ENCODE measurements at places on chromosomes 7 and 10.

DNA sequence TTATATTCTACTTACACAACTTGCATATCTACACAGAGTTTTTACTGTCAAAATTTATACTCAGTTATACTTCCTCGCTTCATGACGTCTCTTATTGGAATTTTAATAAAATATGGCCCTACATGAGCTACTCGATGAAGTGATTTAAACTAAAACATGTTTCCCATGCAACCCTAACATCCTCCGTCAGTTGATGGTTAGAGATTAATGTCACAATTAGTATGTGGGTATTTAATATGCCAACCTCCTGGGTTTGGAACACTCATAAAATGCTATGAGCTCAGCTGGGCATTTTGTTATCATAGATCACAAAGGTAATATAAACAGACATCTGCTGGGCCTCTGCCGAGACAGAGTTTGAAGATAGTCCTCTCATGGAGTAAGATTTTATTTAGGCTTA is 66.5 kb downstream of the GNAT3 start:
- peaks cover 7% of the 10 kb centered on the region for H3K27me3 ChIP-seq
- H3K36me3 ChIP-seq, result no peaks in the 10 kb centered on the region
- no peak overlapping the region for H3K27ac ChIP-seq
- DNase-seq, result no peak
- H3K4me1 ChIP-seq, result no peaks in the 10 kb centered on the region
- H3K4me3 ChIP-seq, result no peak overlapping the region

DNA sequence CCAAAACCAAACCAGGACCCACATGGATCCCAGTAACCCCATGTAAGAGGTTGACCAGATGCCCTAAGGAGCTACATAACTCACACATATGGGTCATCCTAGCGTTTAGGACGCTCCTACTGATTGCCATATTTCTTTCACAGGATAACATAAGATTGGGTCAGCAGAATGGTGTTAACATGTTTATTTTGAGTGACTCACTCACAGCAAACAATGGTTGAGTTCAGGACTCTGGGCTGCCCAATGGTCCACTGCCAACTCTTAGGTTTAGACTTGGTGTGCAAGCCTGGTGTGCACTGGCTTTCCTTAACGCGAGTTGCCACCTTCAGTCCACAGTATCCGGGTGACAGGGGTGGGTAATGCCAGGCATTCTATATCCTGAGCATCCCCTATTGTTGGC is 211.5 kb downstream of the GPAM start:
- H3K4me1 ChIP-seq, result no peaks in the 10 kb centered on the region
- no peak for DNase-seq
- H3K36me3 ChIP-seq, result no peaks in the 10 kb centered on the region
- no peaks in the 10 kb centered on the region for H3K27me3 ChIP-seq
- no peak overlapping the region for H3K4me3 ChIP-seq

- H3K27me3 ChIP-seq, result peaks cover 18% of the 10 kb centered on the region
- no peaks in the 10 kb centered on the region for H3K4me1 ChIP-seq
- no peak overlapping the region for H3K27ac ChIP-seq
- no peak for DNase-seq
Observed at GRCh38 chr10:51083356-51083853, 9.1 kb downstream of the PRKG1 start.

GRCh38 chr7:16644636-16645592 is 640 bp downstream of the ANKMY2 start:
- H3K36me3 ChIP-seq, result no peaks in the 10 kb centered on the region
- peak overlapping the region; percentile 99 for H3K27ac ChIP-seq
- no peaks in the 10 kb centered on the region for H3K27me3 ChIP-seq
- peak; percentile 56 for DNase-seq

- no peak overlapping the region for H3K4me3 ChIP-seq
- no peaks in the 10 kb centered on the region for H3K36me3 ChIP-seq
- DNase-seq, result no peak
- peaks cover 40% of the 10 kb centered on the region for H3K27me3 ChIP-seq
- H3K27ac ChIP-seq, result no peak overlapping the region
Observed at GRCh38 chr7:116687801-116688201, 15.8 kb downstream of the MET start.

GRCh38 chr7:109695419-109695818 is 1125.7 kb downstream of the DNAJB9 start:
- DNase-seq, result no peak
- no peaks in the 10 kb centered on the region for H3K4me1 ChIP-seq
- no peaks in the 10 kb centered on the region for H3K27me3 ChIP-seq
- no peaks in the 10 kb centered on the region for H3K36me3 ChIP-seq
- H3K4me3 ChIP-seq, result no peak overlapping the region

DNA sequence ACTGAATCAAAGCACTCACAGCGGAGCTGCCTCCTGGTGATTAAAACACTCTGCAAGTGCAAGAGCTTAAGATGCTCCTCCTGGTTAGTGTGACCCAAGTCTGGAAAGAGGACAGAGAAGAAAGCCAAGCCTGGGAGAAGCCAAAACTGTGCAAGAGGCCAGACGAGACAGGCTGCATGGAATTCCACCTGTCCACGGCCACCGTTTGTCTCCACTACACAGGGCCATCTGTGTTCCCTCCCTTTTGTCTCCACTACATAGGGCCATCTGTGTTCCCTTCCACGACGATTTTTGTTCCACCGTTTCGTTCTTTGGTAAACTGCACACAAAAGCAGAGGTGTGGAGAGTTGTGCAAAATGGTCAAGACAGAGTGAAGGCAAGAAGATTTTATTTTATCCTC is 233.0 kb downstream of the DIP2C start:
- H3K4me1 ChIP-seq, result peaks cover 36% of the 10 kb centered on the region
- no peak for DNase-seq

DNA sequence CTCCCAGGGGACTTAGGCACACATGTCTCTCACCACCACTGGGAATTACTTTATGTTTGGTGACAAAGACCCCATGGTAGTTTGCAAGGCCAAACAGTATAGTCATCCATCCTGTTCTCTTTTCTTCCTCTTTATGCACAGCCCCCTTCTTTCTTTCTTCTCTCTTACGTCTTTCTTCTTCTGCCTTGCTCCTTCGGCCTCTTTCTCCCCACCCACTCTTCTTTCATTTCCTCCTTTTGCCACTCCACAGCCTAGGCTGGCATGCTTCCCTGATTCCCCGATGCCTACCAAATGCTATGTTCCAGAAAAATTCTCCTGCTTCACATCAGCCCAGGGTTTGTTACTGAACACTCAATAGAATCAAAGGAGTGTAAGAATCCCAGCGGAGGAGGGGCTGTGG is 62.4 kb upstream of the MKLN1 start:
- H3K27ac ChIP-seq, result no peak overlapping the region
- H3K27me3 ChIP-seq, result peaks cover 3% of the 10 kb centered on the region
- no peak overlapping the region for H3K4me3 ChIP-seq
- H3K4me1 ChIP-seq, result no peaks in the 10 kb centered on the region
- DNase-seq, result no peak

DNA sequence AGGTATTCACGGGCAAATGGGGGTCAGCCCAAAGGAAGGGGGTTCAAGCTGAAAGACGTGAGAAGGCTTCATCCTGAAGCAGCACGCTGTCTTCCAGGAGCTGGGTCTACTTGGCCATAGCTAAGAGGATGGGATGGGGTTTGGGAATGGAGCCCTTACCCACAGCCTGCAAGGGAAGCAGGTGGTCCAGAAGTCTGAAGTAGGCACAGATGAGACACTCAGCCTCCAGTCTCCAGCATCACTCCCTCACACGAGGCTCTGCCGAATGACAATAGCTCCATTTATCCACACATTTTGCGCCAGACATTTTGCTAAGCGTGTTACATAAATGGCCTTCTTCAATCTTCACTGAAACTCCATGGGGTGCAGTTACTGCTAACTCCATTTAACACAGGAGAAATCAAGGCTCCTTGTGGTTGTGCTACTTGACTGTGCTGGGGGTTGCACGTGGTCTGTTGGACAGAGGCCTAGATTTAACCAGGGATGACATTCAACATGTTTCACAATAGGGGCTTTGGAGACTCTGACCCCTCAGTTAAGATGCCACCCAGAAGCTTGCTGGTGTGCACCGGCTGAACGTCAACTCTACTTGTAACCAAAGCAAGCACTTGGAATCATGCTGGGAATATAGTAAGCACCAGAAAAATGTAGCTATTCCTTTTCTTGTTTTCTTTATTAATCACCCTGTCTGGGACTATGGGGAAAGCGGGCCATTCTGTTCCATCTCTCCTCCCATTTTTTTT is 85.3 kb downstream of the FAM241B start:
- H3K4me3 ChIP-seq, result no peak overlapping the region
- no peaks in the 10 kb centered on the region for H3K36me3 ChIP-seq
- H3K27me3 ChIP-seq, result peaks cover 4% of the 10 kb centered on the region
- no peak for DNase-seq
- H3K27ac ChIP-seq, result no peak overlapping the region

DNA sequence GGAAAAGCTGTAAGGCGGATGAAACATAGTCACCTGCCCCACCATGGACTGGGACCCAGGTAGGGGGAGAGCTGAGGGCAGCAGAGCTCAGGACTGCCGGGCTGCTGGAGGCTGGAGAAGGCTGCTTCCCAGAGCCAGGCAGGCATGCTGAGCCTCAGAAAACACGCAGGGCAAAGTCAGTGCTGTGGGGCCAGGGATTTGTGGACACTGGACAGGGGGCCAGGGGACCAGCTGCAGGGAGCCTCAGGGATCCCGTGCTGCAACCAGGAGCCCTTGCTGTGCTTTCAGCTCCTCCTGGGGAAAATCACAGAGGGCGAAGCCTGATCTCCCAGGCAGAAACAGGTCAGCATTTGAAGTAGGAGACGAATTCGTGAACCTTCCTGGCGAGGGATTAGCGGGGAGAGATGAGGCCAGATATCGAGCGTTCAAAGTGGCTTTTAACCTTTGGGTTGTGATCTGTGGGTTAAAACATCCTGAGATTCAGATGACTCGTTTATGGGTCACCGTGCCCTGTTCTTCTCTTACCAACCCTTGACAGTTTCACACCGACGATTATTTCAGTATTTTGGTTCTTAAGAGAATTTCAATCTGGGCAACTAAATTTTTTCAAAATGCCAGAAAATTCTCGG is 85.6 kb upstream of the SHH start:
- peaks cover 10% of the 10 kb centered on the region for H3K36me3 ChIP-seq
- H3K4me3 ChIP-seq, result no peak overlapping the region
- H3K27me3 ChIP-seq, result peaks cover 3% of the 10 kb centered on the region
- DNase-seq, result no peak
- no peaks in the 10 kb centered on the region for H3K4me1 ChIP-seq

- H3K27me3 ChIP-seq, result no peaks in the 10 kb centered on the region
- no peak overlapping the region for H3K4me3 ChIP-seq
- H3K27ac ChIP-seq, result no peak overlapping the region
- no peaks in the 10 kb centered on the region for H3K4me1 ChIP-seq
- no peak for DNase-seq
- H3K36me3 ChIP-seq, result peaks cover 14% of the 10 kb centered on the region
Observed at GRCh38 chr10:18542832-18543231, 108.6 kb downstream of the NSUN6 start.

GRCh38 chr7:24587853-24588252 is 14.6 kb downstream of the PALS2 start:
- no peaks in the 10 kb centered on the region for H3K36me3 ChIP-seq
- H3K4me1 ChIP-seq, result peaks cover 18% of the 10 kb centered on the region
- no peak overlapping the region for H3K4me3 ChIP-seq

- no peak for DNase-seq
- peak overlapping the region; percentile 83 for H3K27ac ChIP-seq
- peak overlapping the region; percentile 55 for H3K4me3 ChIP-seq
- peaks cover 88% of the 10 kb centered on the region for H3K4me1 ChIP-seq
- H3K27me3 ChIP-seq, result no peaks in the 10 kb centered on the region
Observed at GRCh38 chr7:131026297-131027000, 292.4 kb upstream of the KLF14 start.

DNA sequence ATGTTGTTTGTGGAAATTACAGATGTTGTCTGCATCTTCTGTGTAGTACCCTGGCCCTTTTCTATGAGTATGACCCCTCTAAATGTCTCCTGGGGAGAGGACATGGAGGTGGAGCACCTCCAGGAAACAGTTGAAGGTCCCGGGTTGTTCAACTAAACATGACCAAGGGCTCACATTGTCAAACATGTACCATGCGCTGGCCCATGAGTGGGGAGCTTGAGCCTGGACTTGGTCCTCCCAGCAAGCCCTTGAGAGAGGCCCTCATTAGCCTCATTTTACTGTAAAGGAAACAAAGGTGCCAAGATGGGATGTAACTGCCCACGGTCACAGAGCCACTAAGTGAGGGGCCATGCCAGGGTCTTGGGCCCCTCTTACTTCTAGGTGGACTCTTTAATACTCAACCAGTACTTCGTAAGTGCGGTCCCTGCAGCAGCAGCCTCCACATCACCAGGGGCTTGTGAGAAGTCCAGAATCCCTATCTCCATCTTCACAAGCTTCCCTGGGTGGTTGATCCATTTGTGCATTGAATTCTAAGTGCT is 31.2 kb downstream of the C10orf71 start:
- H3K36me3 ChIP-seq, result peaks cover 7% of the 10 kb centered on the region
- H3K27ac ChIP-seq, result no peak overlapping the region
- H3K4me3 ChIP-seq, result no peak overlapping the region
- peaks cover 6% of the 10 kb centered on the region for H3K4me1 ChIP-seq

GRCh38 chr10:37479469-37479868 is 354.1 kb downstream of the ANKRD30A start:
- H3K27me3 ChIP-seq, result no peaks in the 10 kb centered on the region
- no peak overlapping the region for H3K4me3 ChIP-seq
- H3K27ac ChIP-seq, result no peak overlapping the region
- no peaks in the 10 kb centered on the region for H3K4me1 ChIP-seq
- no peaks in the 10 kb centered on the region for H3K36me3 ChIP-seq

DNA sequence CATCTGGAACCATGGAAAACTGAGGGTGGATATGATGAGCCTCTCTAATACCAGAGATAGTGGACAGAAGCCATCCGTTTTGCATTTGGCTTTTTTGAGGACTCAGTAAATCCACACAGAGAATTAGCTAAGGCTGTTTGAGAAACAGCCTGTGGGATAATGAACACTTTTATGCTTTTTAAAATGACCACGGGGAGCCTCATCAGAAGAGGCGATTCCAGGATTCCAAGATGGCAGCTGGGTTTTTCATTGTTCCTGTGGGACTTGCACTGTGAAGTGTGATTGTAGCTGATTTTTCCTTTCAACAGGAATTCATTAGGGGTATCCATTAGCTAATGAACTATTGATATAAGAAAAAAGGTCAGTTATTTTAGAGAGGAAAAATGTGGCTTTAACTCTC is 353.2 kb downstream of the AUTS2 start:
- DNase-seq, result no peak
- H3K27me3 ChIP-seq, result no peaks in the 10 kb centered on the region
- peak overlapping the region; percentile 2 for H3K27ac ChIP-seq
- no peaks in the 10 kb centered on the region for H3K36me3 ChIP-seq
- peaks cover 25% of the 10 kb centered on the region for H3K4me1 ChIP-seq
- no peak overlapping the region for H3K4me3 ChIP-seq

DNA sequence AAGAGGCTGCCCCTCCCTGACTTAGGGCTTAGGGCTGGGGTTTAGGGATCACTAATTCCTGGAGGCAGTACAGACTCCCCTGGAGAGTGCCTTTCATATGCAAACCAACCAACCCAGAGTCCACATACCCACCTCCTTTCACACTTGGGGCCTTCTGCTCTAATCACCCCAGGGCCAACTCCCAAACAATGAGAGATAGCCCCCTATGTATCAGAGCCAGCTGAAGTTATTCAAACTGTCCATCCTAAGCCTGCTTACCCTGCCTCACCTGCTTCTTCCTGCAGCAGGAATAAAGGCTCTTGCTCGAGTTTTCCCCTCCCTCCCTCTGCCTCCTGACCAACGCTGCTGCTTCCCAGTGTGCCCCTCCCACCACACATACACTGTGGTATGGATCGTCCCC is 51.8 kb upstream of the SLC35G1 start:
- DNase-seq, result no peak
- no peaks in the 10 kb centered on the region for H3K27me3 ChIP-seq
- no peak overlapping the region for H3K27ac ChIP-seq
- no peak overlapping the region for H3K4me3 ChIP-seq
- no peaks in the 10 kb centered on the region for H3K36me3 ChIP-seq

- H3K4me1 ChIP-seq, result peaks cover 9% of the 10 kb centered on the region
- no peak overlapping the region for H3K27ac ChIP-seq
- no peaks in the 10 kb centered on the region for H3K27me3 ChIP-seq
- peaks cover 4% of the 10 kb centered on the region for H3K36me3 ChIP-seq
- no peak overlapping the region for H3K4me3 ChIP-seq
- no peak for DNase-seq
Observed at GRCh38 chr10:69634759-69635425, 4.8 kb downstream of the FAM241B start.
